Left lobe of liver (tissue), 2 donors: ENCODE measurements at places on chromosomes 13 and 19. TPM values are rescaled to one million over a fixed set of nuclear protein-coding genes. Genes with fewer than 3 reads are reported as not detected.

GRCh38 chr19:4295972-4296771 is 6.0 kb downstream of the TMIGD2 start:
- DNase-seq: no peak

DNA sequence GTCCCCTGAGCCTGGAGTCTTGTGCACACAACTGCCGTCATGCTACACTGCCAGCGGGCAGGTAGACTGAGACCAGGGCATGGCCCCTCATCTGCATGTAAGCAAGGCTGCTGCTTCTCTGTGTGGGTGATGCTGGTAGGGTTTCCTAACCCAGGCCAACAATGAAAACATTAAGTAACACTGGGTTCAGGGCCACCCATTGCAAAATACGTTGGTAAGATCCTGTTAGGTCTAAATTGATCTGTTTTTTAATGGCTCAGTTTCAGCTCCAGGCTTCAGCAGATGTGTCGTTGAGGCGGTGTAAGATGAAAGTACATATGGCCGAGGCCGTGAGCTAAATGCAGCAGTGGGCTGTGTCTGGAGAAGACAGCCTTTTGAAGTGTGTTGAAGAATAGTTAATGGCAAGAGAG is 383.4 kb downstream of the IRS2 start:
- DNase-seq: peak; percentile 91

DNA sequence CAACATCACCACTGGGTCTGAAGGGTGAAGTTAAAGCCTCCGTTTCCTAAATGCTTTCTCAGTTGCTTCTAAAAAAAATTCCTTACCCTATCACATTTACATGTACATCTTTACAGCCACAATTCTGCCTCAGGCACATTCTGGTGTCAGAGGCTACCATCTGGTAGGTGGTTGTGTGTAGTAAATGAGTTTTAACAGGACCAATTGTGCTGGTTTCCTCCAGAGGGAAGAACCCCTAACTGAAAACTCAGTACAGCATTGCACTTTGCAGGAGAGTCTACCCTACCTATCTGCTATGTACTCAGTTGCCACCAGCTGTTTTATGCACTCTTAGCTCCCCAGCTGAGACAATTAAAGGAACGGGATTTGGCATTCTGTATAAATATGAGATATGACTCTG is 1576.5 kb downstream of the PCDH9 start:
- DNase-seq: no peak

DNA sequence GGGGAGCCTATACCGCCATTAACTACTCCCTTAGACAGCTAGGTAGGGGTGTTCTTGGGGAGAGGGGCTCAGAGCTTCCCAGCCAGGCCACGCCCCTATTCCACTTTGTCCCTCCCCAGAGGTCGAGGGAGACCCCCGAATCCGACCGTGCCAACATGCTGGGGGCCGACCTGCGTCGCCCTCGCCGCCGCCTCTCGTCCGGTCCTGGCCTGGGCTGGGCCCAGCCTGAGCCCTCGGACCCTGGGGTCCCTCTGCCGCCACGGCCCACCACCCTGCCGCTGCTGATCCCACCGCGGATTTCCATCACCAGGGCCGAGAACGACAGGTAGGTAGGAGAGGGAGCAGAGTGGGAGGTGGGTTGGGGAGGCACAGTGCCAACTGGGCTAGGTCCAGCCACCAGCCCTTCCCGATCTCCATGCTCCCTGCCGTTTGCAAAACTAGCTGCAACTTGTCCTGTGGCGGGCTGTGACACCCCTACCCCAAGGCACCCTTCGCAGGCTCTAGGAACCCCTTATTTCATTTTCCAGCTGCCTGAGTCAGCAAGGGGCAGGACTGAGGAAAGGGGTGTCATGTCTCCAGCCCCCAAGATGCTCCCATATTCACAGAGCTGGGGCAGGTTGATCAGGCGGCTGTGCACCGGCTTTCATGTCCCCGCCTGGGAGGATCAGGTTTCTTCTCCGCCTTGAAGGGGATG is 2.6 kb upstream of the PDE4A start:
- DNase-seq: no peak

GRCh38 chr19:44666852-44667556 is 4.3 kb upstream of the CEACAM19 start:
- DNase-seq: no peak

GRCh38 chr13:98752467-98753290 is at the start of gene SLC15A1:
Gene SLC15A1, minus strand, starts transcription at chr13:98752672. Its CDS starts 74 bp downstream, at chr13:98752598.
- peak; percentile 79 for DNase-seq

DNA sequence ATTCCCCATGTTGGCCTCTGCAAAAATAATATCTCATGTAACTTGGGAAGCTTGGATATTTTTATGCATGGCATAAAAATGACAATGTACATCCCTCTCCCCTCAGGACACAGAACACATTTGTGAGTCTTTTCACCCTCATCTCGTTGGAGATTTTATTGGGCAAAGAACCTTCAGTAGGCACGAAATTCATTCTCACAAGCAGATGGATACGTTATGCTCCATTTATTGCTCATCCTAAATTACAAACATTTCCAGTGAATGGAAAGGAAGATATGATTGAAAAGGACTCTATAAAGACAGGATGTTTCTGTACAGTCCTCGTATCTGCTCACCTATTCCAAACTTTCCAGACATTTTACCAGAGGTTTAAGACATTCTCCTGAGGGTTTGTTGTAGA is 1175.8 kb downstream of the UQCRFS1 start:
- no peak for DNase-seq

- no peak for DNase-seq
These were observed at the start of gene SOX21 for GRCh38 chr13:94712287-94712811. Gene SOX21, minus strand, starts transcription at chr13:94712545. Its CDS starts 496 bp downstream, at chr13:94712049.

- peak; percentile 28 for DNase-seq
These were observed 3.0 kb upstream of the RAB20 start for GRCh38 chr13:110564472-110564985.

GRCh38 chr13:24185591-24186232 is 25.2 kb downstream of the SPATA13 start:
- no peak for DNase-seq

The ZNF582 gene
- total RNA-seq: 1.2 TPM

The U2AF2 gene
- total RNA-seq: 61.7 TPM
